ENCODE measurements at places on chromosomes 16 and 17. TPM values are rescaled to one million over a fixed set of nuclear protein-coding genes. Genes with fewer than 3 reads are reported as not detected.

DNA sequence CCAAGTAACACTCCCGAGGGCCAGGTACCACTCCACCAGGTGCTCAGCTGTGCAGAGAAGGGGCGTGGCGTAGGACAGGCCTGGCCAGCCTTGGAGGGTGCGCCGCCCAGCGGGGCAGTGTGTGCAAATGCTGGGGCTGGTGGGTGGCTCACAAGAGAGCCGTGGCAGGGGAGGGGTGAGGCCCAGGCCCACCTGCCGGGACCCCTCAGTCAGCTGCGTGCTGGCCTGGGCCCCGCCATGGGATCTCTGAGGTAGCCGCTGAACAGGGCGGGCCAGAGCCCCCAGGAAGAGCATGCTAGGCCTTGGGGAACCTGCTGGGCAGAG is 8.8 kb downstream of the TPSG1 start:
- DNase-seq, result no peak

Gene TBX6
- total RNA-seq, result 1.4 TPM

DNA sequence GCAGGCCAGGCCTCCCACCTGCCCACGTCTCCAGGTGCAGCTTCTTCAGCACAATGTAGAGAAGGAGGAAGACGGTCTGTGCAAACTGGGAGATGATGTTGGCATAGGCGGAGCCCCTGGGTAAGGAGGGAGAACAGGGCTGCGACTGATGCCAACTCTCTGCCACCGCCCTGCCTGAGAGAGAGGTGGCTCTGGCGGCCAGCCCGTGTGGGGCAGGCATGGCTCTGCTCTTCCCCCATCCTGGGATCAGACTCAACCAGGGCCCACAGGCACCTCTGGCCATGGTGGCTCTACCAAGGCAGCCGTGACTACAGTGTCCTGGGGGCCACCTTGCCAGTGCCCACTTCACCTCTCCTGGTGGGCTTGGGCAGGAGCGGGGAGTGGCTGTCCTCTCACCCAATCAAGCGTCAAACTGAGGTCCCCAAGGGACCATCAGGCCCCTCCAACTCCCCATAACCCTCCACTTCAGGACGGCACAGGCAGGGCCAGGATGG is 8.6 kb downstream of the SLC47A2 start:
- DNase-seq, result no peak

GRCh38 chr17:69424287-69425041 is 10.0 kb downstream of the MAP2K6 start:
- DNase-seq, result no peak

Gene ZNF750
- 7.6 TPM for total RNA-seq

GRCh38 chr17:77280304-77281121 is 139.7 kb downstream of the SEC14L1 start:
- no peak for DNase-seq

GRCh38 chr17:39080421-39081078 is 70.9 kb downstream of the PLXDC1 start:
- peak; percentile 83 for DNase-seq

Gene ERI2
- total RNA-seq, result 25.7 TPM

DNA sequence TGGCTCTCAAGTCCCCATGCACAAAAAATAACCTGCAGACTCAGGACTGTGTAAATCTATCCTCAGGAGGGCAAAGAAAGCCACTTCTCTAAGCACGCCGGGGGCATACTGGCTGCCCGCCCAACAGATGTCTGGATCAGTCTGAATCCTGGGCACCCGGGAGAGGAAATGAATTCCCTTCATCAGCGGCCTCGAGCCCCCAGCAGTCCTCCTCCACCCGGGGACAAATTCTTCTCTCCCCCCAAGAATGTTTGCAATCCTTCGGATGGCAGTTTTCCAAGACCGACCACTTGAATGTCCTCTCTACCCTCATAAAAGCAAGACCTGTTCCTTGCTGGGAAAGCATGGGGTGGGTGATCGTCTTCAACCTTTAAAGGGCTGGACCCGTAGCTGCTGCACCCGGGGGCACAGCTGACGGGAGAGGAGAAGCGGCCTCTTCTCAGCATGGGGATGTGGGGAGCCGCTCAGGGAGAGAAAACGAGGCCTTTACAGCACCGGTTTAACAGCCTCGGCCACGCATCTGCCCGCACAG is 9.4 kb upstream of the MAP2K3 start:
- peak; percentile 91 for DNase-seq

GRCh38 chr17:15951368-15952047 is 6.6 kb downstream of the ADORA2B start:
- no peak for DNase-seq

- no peak for DNase-seq
Observed at GRCh38 chr17:10574324-10574723, 24.9 kb upstream of the MYH2 start.

GRCh38 chr17:78842881-78843565 is 2.4 kb upstream of the USP36 start:
- peak; percentile 55 for DNase-seq

DNA sequence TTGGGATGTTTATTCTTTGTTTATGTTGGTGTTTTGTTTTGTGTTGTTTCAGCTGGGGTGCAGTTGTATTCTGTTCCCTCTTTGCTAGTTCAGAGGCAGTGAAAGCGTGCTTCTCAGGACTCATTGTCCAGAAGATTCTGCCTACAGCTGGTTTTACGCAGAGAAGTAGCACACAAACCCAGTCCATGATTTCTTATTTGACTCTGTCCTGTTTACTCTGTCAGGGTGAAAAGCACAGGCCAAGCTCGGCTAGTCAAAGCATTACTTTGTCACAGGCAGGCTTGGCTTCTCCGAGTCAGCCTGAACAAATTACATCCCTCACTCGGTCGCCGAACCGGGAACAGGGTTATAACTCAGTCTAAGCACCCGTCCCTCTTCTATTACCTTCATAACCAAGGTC is 435.0 kb downstream of the MAF start:
- peak; percentile 5 for DNase-seq

DNA sequence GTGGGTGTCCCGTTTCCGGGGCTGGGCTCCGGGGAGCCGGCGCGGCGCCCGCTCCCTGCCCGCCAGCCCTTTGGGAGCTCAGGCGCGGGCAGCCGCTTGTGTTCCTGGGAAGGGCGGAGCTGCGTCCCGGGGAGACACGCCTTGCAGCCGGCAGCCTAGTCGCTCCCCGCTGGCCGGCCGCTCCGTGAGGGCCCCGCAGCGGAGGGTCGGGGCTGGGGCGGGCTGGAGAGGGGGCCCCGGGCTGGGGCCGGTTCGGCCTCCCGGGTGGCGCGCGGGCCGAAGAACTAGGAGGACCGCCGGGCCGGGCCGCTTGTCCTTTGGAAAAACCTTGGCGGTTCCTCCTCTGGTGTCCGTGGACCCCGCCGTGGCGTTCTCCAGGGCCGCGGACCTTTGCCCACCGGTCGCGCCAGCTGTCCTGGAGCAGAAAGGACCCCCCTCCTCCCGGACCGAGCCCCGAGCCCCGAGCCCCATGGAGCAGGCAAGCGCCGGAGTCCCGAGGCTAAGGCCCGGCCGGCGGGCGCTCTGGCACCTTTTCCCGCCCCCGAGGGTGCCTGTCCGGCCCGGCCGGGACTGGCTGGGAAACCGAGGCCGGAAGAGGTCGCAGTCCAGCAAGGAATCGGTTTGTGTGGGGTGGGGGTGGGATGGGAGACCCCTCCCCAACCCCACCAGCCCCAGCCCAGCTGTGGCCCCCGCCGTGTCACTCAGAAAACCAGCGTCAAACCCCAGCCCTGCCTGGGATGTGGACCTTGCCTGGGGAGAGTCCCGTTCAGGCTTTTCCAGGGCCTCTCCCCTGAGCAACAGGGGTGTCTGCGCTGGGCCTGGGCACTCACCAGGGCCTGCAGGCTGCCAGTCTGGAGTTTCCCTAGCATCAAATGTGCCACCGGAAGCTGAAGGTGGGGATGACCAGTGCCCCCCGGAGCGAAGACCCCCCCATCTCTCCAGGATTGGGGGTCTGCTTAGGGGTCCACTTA is 6.8 kb upstream of the TBC1D3B start:
- DNase-seq, result peak; percentile 71

- peak; percentile 50 for DNase-seq
Observed at GRCh38 chr16:77157346-77158058, 33.5 kb upstream of the MON1B start.

GRCh38 chr16:73543970-73544599 is 496.2 kb upstream of the ZFHX3 start:
- peak; percentile 24 for DNase-seq

- DNase-seq, result no peak
Observed at GRCh38 chr17:66449418-66449977, 147.1 kb downstream of the PRKCA start.

- DNase-seq, result peak; percentile 30
Observed at GRCh38 chr16:85123891-85124635, 11.8 kb upstream of the CIBAR2 start.

- no peak for DNase-seq
Observed at GRCh38 chr17:8482546-8482945, 46.9 kb downstream of the NDEL1 start.

Gene TBC1D26
- not detected for total RNA-seq

- DNase-seq, result no peak
Observed at GRCh38 chr17:73098919-73099318, 6.4 kb upstream of the SLC39A11 start.

- DNase-seq, result no peak
Observed at GRCh38 chr17:20172376-20172775, 163.2 kb downstream of the SPECC1 start.

- peak; percentile 46 for DNase-seq
Observed at GRCh38 chr17:36934692-36935630, 2.3 kb upstream of the LHX1 start.

GRCh38 chr16:10539236-10539635 is 41.2 kb downstream of the EMP2 start:
- peak; percentile 54 for DNase-seq

Gene AKAP10
- total RNA-seq, result 31.5 TPM

- no peak for DNase-seq
Observed at GRCh38 chr16:11016993-11017392, 72.6 kb downstream of the CLEC16A start.

DNA sequence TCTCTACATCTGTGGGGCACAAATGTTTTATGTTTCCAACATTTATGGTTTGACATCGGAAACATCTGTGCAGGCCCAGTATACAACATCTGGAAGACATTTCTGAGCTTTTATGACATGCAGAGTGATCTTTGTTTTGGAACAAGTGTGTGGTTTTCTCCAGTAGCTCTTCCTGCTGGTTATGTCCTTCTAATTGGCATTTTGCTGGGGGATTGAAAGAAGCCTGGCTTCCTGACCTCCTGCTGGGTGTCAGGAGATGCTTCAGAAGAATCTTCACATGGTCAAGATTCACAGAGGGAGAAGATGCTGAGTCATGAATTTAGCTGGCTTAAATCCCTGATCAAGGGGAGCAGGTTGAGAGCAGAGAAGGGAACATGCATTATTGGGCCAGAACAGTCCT is 279.5 kb upstream of the MYOCD start:
- DNase-seq, result peak; percentile 27

GRCh38 chr16:30141750-30142149 is 18.7 kb upstream of the MAPK3 start:
- no peak for DNase-seq

Gene HDAC5
- 127 TPM for total RNA-seq

Gene BCAR1
- total RNA-seq, result 54.8 TPM

GRCh38 chr16:50494501-50495491 is 53.4 kb upstream of the NKD1 start:
- DNase-seq, result no peak

Gene CDH8
- 9.4 TPM for total RNA-seq
